ENCODE measurements at places on chromosomes 12 and 14.

- no peak for DNase-seq
Measured at GRCh38 chr14:54258382-54258781, 138.4 kb upstream of the CDKN3 start.

DNA sequence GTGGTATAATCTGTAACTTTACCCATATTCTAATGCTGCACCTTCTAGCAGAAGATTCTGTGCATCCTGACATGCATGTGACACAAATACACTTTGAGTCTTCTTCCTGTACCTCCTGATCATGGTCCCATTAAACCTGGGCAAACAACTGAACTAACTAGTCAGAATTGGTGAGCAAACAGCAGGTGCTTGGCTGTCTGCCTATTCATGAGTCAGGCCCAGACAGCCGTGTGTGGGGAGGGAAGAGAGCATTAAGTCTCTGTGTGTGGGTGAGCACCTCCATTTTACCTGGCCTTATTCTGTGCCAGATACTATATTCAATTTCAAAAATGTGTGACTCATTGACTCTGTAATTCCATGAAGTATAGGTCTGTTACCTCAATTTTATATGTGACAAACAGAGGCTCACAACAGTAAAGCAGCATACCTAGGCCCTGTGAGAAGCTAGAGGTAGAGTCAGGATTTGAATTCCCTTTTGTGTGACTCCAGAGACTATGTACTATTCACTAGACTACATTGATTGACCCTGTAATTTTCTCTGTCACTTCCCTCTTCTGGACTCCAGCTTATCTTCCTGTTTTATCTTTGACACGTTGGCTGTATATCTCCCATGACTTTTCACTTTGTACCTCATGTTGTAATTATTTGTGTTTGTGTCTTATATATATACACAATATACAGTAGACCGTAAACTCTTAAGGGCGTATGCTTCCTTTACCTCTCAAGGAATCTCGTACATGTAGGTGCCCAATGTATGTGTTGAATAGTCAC lies 32.2 kb downstream of the SUSD6 start:
- DNase-seq: peak; percentile 27

DNA sequence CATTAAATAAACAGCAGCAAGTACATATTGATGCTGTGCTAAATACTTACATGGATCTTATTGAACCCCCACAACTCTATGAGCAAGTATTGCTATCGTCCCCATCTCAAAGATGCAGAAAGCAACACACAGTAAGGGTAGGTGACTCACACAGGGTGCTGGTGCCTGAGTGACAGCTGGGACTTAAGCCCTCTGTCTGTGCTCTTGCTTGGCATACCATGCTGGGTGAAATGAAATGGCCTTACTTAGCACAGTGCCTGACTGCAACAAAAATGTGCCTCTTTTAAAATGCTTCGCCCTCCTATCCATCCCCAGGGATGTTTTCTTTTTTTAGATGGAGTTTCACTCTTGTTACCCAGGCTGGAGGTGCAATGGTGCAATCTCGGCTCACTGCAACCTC lies 788 bp downstream of the TEX52 start:
- DNase-seq: no peak

GRCh38 chr12:107458163-107458562 lies 227.4 kb upstream of the PWP1 start:
- DNase-seq: no peak

DNA sequence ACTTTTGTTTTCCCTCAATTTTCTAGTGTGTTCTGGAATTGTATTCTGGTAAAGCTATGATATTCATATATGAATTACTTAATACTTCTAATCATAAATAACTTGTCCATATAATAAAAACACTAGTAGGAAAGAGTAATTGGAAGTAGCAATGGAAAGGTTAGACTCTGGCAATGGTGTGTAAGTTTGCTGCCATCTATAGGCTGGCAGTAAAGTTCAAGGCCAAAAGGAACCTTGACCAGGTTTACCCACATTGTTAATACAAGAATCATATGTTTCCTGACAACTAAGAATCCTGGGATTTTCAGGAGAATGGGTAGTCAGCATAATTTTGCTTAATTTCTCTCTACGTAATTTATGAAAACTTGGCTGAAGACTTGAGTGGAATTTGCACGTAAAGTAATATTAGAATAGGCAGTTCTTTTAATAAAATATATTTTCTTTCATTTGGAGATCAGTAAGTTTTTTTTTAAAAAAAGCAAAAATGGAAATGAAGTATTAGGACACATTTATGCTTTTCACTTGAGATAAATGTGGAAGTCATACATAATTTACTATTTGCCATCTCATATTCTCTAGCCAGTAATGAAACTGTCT lies 926.7 kb downstream of the GALC start:
- DNase-seq: no peak
